ENCODE measurements at places on chromosomes 5 and 9.

GRCh38 chr9:110672873-110673510 is 4.4 kb downstream of the MUSK start:
- no peak for DNase-seq

- no peak for DNase-seq
Measured at GRCh38 chr9:35976726-35977125, 18.8 kb upstream of the OR2S2 start.

DNA sequence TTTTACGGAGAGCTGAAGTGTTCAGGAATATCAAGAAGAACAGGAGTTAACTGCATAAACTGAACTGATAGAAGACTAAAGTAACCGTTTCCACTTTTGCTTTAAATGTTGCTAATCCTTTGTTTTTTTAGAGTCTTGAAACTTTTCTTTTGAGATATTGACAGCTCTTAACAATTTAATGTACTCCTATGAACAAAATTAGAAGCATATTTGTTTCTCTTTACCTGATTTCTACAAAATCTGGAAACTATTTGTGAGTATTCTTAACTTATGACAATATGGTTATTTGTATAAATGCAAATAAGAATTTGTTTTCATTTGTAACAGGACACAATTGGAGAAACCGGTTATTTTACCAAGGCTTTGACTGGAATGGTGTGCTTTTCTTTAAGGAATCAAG is 89.5 kb upstream of the FAM120A start:
- DNase-seq: no peak

DNA sequence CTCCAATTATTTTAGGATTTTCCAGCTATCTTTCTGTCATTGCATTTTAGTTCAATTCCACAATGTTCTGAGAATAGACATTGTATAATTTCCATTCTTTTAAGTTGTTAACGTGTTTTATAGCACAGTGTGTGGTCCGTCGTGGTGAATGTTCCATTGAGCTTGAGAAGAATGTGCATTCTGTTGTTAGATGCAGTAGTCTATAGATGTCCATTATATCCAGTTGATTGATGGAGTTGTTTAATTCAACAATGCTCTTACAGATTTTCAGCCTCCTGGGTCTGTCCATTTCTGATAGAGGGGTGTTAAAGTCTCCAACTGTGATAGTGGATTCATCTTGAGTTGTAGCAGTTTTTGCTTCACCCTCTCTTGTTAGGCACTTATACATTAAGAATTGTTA is 1587.7 kb upstream of the NUDT12 start:
- no peak for DNase-seq

Data from hippocampal formation (tissue), 2 donors.